Kidney (tissue), 22 donors: ENCODE measurements at places on chromosomes 5 and 9.

DNA sequence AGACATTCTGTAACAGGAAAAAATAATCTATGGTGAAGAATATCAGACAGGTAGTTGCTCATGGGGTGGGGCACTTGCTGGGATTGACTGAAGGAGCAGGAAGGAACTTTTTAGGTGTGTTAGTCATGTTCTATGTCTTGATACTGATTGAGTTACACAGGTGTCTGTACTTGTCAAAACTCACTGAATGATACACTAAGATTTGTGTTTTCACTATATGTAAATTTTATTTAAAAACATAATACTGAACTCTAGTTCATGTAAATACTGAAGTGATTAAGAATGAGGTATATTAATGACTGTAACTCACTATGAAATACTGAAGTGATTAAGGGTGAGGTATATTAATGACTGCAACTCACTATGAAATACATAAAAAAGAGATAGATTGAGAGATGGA lies 28.5 kb downstream of the IL6ST start:
- no peak for DNase-seq

GRCh38 chr5:129820-130219 lies 37.9 kb downstream of the PLEKHG4B start:
- no peak for DNase-seq

- DNase-seq = no peak
Measured at GRCh38 chr5:53089481-53089991, 20.0 kb downstream of the MOCS2 start.

DNA sequence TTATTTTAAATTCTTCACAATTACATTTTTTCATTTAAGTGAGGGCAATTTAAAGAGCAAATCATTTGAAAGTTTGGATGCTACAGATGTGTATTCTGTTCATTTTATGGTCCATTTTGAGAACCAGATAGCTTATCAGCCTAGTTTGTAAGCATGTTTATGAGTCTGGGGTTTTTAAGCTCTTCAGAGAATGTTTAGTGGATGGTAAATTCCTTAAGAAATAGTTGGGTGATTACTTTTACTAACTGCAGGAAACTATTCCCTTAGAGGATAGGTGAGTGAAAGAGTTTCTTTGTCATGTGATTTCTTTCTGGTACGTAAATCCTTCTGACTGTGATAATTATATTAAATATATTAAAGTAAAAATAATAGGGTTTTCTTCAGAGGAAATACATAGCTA lies 17.6 kb downstream of the RASGRF2 start:
- no peak for DNase-seq

DNA sequence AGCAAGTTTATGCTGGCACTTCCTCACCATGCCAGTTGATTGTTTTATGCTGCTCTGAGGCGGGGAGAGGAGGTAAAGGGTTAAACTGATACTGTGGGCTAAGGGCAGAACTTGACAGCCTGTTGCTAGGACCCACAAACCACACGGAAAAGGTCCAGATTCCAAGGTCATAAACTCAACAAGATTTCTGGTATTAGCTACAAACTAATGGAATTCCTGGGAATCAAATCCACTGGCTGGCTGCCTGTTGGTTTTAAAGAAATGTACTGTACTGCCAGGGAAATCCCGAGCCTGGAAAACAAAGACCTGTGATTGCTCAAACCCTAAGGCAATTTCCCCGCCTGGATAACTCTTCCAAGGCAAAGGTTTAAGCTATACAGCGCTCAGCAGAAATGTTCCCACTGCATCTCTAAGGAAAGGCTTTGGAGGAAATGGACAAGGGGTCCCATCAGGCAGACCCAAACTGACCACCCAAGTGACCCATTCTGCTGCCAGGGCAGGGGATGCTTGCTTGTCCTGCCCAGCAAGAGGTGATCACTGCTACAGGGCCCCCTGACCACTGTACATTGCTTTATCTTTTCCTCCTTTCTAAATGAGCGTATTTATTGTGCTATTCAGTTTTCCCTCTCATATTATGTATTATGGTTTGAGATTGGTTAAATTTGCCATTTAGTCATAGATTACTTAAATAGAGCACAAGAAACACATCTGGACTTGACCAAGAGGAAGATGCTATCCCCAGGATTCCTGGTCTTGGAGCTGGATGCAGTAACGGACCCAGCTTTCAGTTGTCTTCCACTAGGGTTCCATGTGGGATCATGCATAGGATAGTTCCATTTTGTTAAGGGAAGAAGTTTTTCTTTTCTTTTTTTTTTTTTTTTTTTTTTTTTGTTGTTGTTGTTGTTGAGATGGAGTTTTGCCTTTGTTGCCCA lies 124.3 kb downstream of the SUSD1 start:
- no peak for DNase-seq

DNA sequence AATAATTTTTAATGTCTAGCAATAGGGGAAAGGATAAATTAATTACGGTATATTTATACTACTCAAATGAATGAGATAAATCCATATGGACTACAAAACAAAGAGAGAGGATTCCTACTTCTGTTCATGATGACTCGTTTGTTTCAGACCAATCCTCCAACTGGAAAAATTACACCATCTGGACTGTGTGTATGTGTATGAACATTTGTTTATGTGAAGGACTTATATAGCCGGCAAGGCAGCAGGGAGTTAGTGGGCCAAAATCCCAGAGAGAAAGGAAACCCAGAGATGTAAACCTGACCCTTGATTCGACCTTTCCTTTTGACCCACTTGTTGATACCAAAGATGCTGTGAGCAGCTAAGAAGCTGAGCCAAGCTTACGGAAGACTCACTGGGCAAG lies 20.1 kb downstream of the PDE6A start:
- DNase-seq = no peak

GRCh38 chr5:68037546-68037945 lies 178.0 kb upstream of the PIK3R1 start:
- DNase-seq = no peak

GRCh38 chr5:141211-141610 lies 49.2 kb downstream of the PLEKHG4B start:
- DNase-seq = no peak

- DNase-seq = peak; percentile 72
Measured at GRCh38 chr9:130689937-130690700, 3.5 kb upstream of the EXOSC2 start.

DNA sequence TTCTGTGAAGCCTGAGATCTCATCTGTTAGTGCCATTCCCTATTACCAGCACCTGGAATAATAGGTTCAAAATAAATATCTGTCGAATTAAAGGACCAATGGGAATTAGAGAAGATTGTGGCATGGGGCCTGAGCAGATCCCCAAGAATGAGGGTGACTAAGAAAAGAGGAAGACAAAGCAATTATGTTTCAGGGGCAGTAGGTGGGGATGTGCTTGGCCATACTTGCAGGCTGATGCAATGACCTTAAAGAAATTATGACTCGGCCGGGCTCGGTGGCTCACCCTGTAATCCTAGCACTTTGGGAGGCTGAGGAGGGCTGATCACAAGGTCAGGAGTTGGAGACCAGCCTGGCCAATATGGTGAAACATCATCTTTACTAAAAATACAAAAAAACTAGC lies 562.8 kb downstream of the PTPRD start:
- DNase-seq = no peak

DNA sequence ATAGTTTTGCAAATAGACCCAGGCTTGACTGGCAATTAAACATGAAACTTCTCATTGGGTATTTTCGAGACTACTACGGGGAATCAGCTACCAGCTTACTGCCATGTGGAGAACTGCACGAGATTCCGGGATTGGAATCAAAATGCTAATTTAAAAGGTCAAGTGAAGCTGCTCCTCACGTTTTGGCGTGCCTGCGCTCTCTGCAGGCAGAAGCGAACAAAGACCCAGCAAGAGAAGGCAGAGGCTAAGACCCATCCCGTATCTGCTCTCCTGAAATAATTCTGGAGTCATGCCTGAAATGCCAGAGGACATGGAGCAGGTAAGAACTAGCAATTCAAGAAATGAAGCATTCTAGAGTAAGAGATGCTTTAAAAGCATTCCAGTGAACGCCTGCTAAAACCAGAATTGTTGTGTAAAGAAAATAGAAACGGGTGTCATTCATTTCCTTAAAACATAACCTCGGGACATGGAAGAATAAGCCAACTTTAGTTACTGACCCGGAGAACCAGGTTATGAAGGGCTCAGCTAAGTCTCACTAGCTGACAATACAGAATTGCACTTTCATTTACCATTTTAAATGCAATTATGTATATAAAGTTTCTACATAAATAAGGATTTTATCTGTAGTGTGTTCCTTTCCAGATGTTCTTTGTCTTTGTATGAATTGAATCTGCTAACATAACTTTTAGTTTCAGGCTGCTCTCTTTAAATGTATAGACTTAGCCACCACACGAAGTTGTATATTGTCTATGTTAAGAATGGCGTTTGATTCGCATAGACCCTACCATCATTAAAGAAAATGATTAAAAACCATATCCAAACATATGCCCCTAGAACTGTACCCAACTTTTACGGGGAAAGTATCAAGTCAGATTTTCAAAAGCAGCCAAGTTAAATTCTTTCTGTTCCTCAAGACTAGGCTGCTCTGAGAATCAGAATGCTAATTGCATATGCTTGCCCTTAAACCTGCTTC lies 2.0 kb upstream of the MAT2B start:
- DNase-seq = peak; percentile 92

DNA sequence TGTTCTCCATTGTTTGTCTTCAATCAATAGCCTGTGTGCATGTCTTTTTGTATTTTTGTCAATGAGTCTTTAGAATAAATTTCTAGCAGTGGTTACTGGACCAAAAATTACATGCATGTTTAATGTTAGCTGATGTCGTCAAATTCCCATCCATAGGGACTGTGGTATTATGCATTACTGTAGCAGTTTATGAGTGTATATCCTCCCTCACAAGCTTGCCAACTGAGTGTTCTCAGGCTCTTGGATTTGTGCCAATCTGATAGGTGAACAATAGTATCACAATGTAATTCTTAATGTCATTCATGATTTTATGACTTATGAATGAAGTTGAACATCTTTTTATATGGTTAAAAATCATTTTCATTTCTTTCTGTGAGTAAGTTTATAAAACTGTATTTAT lies 13.0 kb downstream of the SNX24 start:
- DNase-seq = no peak

GRCh38 chr9:7879551-7880245 lies 80.1 kb upstream of the DMAC1 start:
- peak; percentile 57 for DNase-seq

- DNase-seq = no peak
Measured at GRCh38 chr5:111998871-111999270, 241.9 kb upstream of the NREP start.

DNA sequence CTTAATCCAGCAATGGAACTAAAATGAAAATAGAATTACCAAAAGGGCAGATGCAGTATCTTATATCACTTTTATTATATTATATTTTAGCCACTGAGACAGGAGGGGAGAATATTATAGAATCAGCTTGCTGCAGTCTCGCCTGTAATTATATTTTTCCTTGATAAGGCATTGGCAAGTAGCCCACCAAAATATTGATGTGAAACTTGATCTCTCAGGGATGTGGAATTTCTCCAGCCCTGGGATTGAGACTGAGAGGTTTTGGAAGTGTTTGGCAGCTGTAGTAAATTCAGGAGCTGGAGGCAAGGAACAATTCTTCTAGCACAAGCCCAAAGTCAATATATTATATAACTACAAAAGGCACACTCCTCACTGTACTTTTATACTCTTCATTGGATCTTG lies 142.1 kb upstream of the ADAMTSL1 start:
- DNase-seq = no peak

- no peak for DNase-seq
Measured at GRCh38 chr5:107533910-107534876, 136.5 kb downstream of the EFNA5 start.

DNA sequence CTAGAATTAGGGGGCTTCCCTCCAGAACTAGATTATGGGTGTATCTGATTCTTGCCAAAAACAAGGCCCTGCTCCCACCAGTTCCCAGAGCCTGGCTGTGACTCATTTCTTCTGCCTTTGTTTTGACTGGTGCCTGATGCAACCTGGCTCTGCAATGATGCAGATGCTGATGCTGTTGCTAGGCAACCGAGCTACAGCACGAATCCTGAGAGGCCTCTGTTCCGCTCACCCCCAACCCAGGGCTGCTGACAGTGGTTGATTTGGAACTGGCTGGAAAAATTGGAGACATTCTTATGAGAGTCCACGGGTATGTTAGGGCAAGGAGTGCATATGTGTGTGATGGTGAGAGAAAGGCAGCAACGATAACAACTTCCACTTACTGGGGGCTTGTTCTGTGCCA lies 100.3 kb downstream of the NSG2 start:
- DNase-seq = no peak

DNA sequence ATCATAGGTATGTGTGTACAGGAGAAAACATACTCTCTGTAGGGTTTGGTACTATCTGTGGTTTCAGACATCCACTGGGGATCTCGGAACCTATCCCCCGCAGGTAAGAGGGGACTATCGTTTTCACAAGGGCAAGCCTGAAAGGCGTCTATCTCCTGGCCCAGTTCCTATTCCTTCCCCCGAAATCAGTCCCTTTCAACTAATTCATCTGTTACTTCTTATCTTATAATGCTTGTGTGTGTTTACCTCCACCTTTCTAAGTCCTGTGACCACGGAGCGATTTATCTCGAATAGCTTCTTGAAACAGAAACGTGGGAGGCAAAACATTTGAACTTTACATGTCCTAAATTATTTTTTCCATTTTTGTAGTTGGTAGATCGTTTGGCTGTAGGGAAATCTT lies 11.4 kb downstream of the ABO start:
- DNase-seq = no peak

- no peak for DNase-seq
Measured at GRCh38 chr9:107518037-107518807, 28.7 kb upstream of the KLF4 start.

- peak; percentile 81 for DNase-seq
Measured at GRCh38 chr5:77852514-77853352, 76.6 kb upstream of the TBCA start.
